Thoracic aorta (tissue), 2 donors: ENCODE measurements at places on chromosomes 1 and 21.

DNA sequence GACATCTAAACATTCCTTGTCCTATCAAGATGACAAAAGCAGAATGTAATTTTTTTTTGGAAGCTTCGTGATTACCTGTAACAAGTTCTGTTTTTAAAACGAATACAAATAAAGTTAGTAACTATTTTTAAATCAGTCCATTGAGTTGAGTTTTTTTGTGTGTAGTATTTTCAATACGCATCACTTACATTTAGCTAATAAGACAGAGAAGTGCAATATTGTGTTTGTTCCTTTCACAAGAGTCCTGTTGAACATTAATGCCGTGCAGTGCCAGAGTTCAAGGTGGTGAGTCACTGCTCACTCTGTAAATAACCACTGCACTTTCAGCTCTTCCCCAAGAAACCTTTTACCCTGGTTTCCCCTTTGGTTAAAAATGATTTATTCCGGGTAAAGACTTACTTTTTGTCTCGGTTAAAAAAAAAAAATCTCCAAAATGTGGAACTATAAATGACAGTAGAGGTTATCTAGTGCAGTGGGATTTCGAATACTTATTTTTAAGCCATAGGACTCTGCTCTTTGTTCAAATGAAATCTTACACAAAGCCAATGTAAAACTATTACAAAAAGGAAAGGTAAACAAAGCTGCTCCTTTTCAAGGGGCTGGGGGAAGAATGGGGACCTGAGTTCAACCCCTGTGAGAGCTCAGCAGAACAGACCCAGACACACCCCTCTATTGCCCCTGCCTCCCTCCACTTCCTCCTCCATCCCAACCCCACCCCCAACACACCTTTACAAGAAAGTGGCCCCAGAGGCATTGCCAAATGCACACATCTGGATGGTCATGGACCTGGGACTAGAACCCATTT is 14.8 kb upstream of the NCMAP start:
- no peak overlapping the region for H3K4me3 ChIP-seq
- no peaks in the 10 kb centered on the region for H3K36me3 ChIP-seq
- H3K27me3 ChIP-seq: no peaks in the 10 kb centered on the region
- H3K4me1 ChIP-seq: no peaks in the 10 kb centered on the region
- no peak overlapping the region for H3K27ac ChIP-seq

- no peak for DNase-seq
- H3K27ac ChIP-seq: no peak overlapping the region
- H3K4me1 ChIP-seq: no peaks in the 10 kb centered on the region
These were observed 307.6 kb upstream of the PLXNA2 start for GRCh38 chr1:208551633-208552320.

GRCh38 chr21:38293765-38294164 is 37.0 kb downstream of the KCNJ15 start:
- H3K27ac ChIP-seq: no peak overlapping the region
- H3K27me3 ChIP-seq: no peaks in the 10 kb centered on the region
- DNase-seq: no peak
- H3K4me3 ChIP-seq: no peak overlapping the region

DNA sequence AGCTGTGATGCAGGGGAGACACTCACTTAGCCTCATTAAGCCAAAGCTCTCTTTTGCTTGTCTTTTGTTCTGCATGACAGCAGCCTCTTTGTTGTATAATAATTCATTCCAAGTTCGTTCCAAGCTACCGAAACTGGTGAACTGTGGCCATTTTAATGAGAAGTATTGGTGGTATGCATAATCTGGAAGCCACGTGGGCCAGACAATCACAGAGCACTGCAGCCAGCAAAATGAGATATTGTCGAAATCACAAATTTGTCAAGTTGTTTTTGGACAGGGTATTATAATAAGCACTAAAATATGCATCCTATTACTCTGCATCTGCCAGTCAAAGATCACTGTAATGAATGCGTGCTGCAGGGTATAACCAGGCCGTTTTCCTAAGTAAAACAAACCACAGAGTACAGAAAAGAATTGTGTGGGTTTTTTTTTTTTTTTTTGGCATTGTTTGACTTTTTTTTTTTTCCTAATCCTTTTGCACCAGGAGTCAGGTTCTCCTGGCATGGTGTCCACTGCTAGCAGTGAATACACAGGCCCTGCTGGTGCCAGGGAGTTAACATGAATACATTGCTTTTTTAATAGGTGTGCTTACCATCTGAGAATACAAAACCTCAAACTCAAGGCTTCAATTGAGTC is 423.9 kb downstream of the PTBP2 start:
- no peaks in the 10 kb centered on the region for H3K36me3 ChIP-seq
- peaks cover 15% of the 10 kb centered on the region for H3K4me1 ChIP-seq
- H3K27me3 ChIP-seq: no peaks in the 10 kb centered on the region
- no peak overlapping the region for H3K4me3 ChIP-seq

DNA sequence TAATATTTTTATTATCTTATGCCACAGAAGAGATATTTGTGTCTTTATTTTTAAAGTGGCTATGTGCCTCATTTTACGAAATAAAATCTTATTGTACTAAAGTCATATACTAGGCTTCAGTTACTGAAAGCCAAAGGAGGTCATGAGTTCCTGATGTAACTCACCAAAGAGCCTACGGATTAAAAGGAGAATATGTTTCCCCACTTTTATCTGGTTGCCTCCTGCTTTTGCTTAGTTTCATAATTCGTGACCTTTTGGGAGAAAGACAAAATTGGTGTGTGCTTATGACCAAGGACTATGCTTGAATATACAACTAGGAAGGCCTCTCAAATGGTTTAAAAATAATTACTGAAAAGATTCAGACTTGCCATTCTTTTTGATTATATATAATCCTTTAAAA is 18.2 kb upstream of the AHCTF1 start:
- H3K4me1 ChIP-seq: peaks cover 26% of the 10 kb centered on the region
- H3K36me3 ChIP-seq: no peaks in the 10 kb centered on the region
- no peaks in the 10 kb centered on the region for H3K27me3 ChIP-seq
- no peak for DNase-seq
- H3K27ac ChIP-seq: peak overlapping the region; percentile 94

- H3K27me3 ChIP-seq: no peaks in the 10 kb centered on the region
- no peak overlapping the region for H3K4me3 ChIP-seq
- no peak for DNase-seq
- H3K27ac ChIP-seq: no peak overlapping the region
- H3K4me1 ChIP-seq: peaks cover 25% of the 10 kb centered on the region
- H3K36me3 ChIP-seq: no peaks in the 10 kb centered on the region
These were observed 10.1 kb upstream of the CNN3 start for GRCh38 chr1:94936861-94937620.

DNA sequence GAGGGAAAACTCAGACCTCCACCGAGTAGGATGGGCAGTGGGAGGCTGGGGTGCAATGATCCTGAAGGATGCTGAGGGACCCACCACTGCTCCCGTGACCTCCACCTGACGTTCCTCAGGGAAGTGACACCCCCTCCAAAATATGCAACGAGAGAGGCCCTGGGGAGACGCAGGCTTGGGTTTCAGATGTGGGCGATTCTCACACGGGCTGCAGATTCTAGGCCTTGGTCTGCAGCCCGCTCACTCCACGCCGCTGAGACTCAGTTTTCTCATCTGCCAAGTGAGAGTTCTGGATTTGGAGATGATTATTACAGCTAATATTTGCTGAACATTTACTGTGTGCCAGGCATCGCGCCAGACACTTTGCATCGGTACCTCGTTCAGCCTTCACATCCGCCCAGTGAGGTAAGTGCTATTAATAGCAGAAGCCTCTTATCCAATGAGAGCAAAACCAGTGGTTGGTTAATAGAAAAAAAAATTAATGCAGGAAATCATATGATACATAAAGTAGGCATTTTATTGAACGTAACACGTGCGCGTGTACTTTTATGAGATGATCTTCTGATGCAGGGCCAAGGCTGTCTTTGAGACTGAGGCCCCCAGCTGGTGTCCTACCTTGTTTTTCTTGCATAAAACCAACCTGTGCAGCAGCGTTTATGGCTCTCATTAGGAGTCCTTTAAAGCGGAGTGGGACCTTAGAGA is 102.0 kb upstream of the RUNX3 start:
- no peak overlapping the region for H3K4me3 ChIP-seq
- no peak overlapping the region for H3K27ac ChIP-seq
- H3K4me1 ChIP-seq: peaks cover 7% of the 10 kb centered on the region
- DNase-seq: no peak

GRCh38 chr1:8937701-8938100 is 8.0 kb upstream of the CA6 start:
- no peak for DNase-seq
- H3K27me3 ChIP-seq: no peaks in the 10 kb centered on the region
- no peak overlapping the region for H3K27ac ChIP-seq

DNA sequence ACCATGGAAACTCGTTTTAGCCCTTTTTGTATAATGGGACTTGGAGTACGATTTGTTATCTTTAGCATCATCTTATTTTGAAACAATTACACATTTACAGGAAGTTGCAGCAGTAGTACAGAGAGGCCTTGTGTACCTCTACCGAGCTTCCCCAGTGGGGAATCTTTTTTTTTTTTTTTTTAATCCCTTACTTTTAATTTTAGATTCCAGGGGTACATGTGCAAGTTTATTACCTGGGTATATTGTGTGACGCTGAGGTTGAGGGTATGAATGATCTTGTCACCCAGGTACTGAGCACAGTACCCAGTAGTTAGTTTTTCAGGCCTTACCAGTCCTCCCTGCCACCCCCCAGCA is 45.9 kb downstream of the HHAT start:
- H3K27me3 ChIP-seq: no peaks in the 10 kb centered on the region
- H3K4me1 ChIP-seq: peaks cover 18% of the 10 kb centered on the region
- no peak overlapping the region for H3K4me3 ChIP-seq
- DNase-seq: no peak

- peaks cover under 1% of the 10 kb centered on the region for H3K4me1 ChIP-seq
- H3K27me3 ChIP-seq: no peaks in the 10 kb centered on the region
- peaks cover 14% of the 10 kb centered on the region for H3K36me3 ChIP-seq
- DNase-seq: no peak
- H3K27ac ChIP-seq: no peak overlapping the region
- H3K4me3 ChIP-seq: no peak overlapping the region
These were observed 62.8 kb downstream of the PIK3CD start for GRCh38 chr1:9714257-9714718.

DNA sequence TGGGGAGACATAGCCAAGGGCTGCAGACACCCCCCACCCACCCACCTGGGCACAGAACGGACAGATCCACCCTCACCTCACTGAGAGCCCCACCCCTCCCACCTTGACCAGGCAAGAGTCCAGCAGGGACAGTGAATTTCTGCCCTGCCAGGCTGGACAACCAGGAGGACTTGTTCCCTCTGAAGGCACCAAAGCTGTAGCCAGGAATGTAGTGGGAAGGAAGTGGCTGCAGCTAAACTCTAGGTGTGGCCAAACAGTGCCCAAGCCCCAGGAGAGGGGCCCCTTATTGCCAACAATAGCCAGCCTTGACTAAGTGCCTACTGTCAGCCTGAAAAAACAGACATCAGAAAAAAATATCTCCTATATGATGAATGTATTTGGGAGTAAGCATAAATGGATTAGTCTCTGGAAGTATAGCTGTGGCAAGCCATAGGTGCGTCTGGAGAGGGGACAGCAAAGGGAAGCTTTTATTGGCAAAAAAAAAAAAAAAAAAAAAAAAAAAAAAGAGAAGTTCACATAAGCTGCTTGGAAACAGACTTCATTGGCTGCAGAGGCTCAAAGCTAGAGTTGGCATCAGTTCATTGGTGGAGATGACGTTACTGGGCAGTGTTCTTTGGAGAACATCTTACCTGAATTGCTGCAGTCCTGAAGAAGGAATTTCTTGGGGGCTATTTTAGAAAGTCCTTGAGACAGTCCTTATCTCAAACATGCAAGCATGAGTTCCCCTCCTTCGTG is 64.1 kb upstream of the TMEM51 start:
- no peak overlapping the region for H3K27ac ChIP-seq
- H3K36me3 ChIP-seq: no peaks in the 10 kb centered on the region
- DNase-seq: no peak
- H3K4me3 ChIP-seq: no peak overlapping the region
- H3K4me1 ChIP-seq: no peaks in the 10 kb centered on the region

DNA sequence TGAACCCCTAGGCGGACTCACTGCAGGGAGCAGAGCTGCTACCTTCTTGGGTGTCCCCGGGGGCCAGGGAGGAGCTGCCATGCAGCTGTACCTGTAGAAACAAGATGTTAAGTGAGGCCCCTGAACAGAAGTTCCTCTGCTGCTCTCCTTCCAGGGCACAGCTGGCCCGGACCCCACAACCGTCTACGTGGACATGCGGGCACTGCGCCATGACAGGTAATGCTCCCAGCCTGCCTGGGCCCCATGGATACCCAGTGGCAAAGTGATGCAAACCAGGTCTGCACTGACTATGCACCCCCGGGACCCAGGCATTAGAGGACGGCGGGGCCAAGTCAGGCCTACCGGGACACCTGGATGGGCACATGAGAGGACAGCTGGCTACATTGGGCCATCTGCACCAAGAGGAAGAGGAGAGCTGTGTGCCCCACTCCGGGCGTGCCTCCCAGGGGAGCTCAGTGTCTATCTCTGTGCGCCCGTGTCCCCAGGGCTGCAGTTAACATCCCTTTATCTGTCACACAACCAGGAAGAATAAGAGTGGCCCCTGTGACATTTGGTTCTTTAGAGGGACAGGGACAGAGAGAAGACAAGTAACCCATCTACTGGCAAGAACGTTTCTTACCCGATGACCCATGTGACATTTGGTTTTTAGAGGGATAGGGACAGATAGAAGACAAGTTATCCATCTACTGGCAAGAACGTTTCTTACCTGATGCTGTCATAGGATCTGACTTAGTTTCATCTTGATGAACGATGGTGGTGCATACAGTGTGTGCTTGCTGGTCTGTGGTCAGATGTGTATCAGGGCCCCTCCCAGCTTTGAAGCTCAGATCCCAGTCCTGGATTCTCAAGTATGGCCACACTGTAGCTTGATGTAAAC is 44.1 kb downstream of the S100B start:
- H3K27ac ChIP-seq: no peak overlapping the region
- no peaks in the 10 kb centered on the region for H3K27me3 ChIP-seq
- no peak for DNase-seq
- peaks cover 50% of the 10 kb centered on the region for H3K36me3 ChIP-seq
- no peaks in the 10 kb centered on the region for H3K4me1 ChIP-seq
- no peak overlapping the region for H3K4me3 ChIP-seq

DNA sequence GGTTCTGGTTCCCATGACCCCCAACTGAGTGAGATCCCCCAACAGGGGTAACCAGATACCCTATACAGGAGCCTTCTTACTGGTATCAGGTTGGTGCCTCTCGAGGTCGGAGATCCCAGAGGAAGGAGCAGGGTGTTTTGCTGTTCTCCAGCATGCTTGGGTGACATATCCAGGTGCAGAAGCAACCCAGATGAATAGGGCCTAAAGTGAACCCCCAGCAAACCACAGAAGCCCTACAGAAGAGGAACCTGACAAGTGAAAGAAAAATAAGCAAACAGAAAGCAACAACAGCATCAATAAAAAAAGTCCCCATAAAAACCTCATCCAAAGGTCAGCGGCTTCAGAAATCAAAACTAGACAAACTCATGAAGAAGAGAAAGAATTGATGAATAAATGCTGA is 633.4 kb upstream of the CXADR start:
- H3K27me3 ChIP-seq: no peaks in the 10 kb centered on the region
- H3K4me3 ChIP-seq: no peak overlapping the region
- H3K27ac ChIP-seq: no peak overlapping the region
- DNase-seq: no peak

GRCh38 chr1:230272557-230272956 is 153.6 kb downstream of the PGBD5 start:
- H3K4me1 ChIP-seq: peaks cover 62% of the 10 kb centered on the region
- H3K4me3 ChIP-seq: no peak overlapping the region
- H3K27me3 ChIP-seq: no peaks in the 10 kb centered on the region
- DNase-seq: no peak
- no peak overlapping the region for H3K27ac ChIP-seq
